NCI-H526 treated with DMSO at 0.1 percent for 48 hours (cell line): ENCODE measurements at places on chromosomes 6 and 20.

GRCh38 chr20:8305449-8305978 is 173.4 kb downstream of the PLCB1 start:
- peak; percentile 33 for DNase-seq

DNA sequence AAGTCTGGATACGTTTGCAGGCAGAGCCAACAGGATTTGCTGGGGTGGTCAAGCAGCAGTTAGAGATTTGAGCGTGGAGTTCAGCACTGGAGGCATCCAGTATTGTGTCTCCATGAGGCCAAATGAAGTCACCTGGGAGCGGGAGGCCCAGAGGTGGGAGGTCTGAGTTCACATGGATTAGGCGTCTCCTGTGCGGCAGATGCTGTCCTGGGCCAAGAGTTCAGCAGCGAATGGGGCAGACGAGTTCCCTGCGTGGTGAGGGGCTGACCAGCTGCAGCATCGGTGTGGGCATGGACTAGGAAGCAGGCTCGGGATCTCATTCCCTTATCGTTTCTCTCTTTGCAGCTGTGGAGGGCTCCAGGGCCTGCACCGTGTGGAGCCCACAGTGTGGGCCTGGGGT is 66.2 kb downstream of the BCAS4 start:
- DNase-seq, result no peak

DNA sequence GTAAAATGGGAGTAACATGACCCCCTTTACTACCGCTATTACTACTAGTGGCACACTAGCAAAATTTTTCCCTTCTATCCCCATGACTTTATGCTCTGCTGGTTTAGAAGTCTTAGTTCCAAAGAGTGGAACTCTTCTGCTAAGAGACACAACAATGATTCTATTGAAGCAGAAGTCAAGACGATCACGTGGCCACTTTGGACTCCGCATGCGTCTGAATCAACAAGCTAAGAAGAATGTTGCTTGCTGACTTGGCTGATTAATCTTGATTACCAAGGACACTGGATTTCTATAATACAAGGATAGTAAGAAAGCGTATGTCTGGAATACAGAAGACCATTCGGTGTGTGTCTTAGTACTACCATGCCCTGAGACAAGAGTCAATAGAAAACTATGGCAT is 244.7 kb upstream of the BTBD3 start:
- DNase-seq, result no peak

DNA sequence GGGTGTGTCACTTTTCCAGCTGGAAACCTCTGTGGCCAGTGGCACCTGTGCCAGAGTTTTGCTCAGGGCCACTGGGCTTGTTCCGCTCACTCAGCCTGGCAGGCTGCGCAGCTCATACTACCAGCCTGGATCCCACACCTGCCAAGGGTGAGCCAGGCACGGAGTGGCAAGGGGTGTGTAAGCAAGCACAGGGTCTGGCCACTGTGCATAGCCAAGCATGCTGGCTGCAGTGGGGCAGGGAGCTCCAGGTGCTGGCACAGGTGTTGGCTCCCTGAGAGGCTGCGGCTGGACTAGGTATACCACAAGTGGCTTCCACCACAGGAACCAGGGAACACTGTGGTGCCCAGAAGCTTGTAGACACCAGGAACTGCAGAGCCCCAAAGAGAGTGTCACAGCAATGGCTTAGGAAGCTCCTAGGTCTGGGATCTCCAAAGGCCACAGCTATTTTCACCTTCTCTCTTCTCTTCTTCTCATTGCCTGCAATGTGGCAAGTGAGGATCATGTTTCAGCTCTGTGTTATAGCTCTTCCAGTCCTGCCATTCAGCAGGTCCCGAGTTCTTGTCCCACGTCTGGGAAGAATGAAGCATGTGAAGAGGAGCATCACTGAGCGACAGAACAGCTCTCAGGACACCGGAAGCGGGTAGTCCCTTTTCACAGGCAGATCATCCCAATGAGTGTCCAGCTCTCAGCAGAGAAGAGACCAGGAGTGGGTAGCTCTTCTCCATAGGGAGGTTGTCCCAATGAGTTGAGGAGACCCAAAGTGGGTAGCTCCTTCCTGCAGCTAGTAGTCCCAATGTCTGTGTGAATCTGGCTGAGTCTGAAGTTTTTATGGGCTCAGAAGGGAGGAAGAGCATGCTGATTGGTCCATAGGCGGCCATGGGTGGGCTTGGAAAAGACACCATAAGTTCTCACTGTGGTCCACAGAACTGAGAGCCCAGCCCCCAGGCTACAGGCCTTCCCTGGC is 41.3 kb downstream of the WASF1 start:
- no peak for DNase-seq

DNA sequence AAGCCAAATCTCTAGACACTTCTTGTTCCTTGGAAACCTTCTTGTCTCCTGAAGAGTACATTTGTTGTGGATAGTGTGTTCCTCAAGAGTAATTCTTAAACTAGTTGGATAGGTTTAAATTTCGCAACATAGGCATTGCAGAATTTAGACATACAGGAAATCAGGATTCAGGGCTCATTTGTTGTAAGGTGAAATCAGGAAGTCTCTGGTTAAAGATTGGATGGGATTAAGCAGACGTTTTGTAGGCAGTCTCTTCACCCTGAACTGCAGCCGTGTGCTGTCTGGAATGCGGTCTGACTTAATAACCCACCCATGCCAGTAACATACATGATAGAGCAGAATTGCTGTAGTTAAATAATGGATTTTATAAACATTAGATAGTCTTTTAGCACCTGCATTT is 21.7 kb downstream of the HIVEP1 start:
- DNase-seq, result no peak

GRCh38 chr6:133314947-133315346 is 73.8 kb downstream of the EYA4 start:
- DNase-seq, result no peak
